ENCODE measurements at places on chromosomes 13 and 19. TPM values are rescaled to one million over a fixed set of nuclear protein-coding genes. Genes with fewer than 3 reads are reported as not detected.

- no peak for DNase-seq
These were observed 68.6 kb downstream of the EFNB2 start for GRCh38 chr13:106466691-106467426.

Gene PPAN
- total RNA-seq: 31.8 TPM

Gene KRTDAP
- total RNA-seq: not detected

GRCh38 chr13:111006506-111007031, 91.7 kb upstream of the ANKRD10 start:
- DNase-seq: peak; percentile 63

Gene OR7G1
- not detected for total RNA-seq

Gene SIAH3
- not detected for total RNA-seq

- DNase-seq: peak; percentile 9
These were observed 123.1 kb downstream of the CDK8 start for GRCh38 chr13:26377038-26377437.

GRCh38 chr19:8393871-8394250, 3.7 kb downstream of the RAB11B start:
- peak; percentile 64 for DNase-seq

DNA sequence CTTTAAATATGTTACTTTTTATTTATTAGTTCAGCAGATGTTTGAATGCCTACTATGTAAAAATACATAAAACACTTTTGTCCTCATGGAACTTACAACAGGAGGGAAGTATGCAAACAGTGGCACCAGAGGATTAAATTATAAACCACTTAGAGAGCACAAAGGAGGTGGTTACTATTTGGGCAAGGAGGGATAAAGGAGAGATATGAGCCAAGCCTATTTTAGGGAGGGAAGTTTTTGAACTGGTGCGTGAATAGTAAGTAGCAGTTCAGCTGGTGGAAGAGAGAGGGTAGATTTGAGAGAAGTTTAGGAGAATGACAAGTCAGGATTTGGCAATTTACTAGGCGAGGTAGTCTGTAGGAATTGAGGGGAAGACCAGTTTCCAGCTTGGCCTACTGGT, 8.6 kb downstream of the AKAP11 start:
- no peak for DNase-seq

Gene TEX29
- total RNA-seq: not detected

Gene LILRA2
- 0.24 TPM for total RNA-seq

DNA sequence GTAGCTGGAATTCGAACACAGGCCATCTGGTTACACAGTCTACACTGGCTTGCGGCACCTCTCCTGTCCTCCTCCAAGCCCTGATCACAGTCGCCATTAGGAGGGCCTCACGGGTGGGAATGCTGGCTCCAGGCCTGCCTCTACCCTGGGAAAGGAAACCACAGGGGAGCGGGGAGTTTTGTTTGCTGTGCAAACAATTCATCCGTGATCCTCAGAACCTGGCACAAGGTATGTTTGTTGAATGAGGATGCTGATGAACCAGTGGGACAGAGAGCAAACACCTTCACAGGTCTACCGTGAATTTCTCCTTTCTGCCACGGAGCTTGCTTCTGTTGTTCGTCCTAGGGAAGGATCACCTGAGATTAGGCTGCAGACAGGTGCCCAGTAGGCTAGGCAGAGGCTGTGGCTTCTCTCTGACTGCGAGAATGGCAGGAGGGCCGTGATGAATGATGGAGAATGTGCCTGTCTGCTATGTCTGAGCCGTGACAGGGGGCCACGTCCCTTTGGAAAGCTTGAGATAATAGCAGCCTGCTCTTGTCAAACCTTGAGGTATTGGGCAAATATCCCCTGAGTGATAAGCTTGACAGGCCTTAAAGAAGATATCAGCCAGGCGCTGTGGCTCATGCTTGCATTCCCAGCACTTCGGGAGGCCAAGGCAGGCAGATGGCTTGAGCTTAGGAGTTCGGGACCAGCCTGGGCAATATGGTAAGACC, 36.7 kb downstream of the PIN1 start:
- no peak for DNase-seq

DNA sequence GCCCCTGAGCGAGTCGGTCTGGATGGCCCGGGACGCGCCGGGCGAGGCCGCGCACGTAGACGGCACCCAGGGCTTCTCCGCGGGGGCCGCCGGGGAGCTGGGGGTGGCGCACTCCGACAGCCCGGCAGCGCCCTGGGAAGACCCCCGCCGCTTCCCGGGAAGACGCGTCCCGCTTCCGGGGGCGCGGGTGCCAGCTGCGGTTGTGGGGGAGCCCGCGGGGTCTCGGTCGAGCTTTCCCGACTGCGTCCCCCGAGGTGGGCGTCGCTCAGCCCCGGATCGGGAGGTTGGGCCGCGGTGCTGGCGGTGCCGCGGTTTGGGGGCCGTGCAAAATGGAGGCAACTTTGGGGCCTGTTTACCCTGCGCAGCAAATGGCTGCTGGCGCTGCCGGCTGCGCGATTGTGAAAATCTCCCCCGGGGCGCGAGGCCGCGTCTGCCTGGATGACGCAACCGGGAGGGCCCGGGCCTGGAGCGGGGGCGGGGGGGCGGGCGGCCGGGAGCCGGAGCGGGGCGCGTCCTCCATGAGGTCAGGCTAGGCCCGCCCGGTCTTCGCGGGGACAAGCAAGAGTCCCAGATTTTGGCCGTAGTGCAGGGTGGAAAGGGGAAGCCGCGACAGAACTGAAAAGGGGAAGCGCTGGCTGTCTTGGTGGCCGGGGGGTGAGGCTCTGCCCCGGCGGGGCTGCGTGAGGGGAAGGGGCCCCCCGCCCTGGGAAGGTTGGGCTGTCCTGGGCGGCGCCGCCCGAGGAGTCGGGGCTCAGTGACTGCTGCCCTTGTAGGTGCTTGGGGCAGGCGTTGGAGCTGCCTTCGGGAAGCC, 11.3 kb downstream of the PEAK3 start:
- DNase-seq: peak; percentile 79

Gene CDX2
- not detected for total RNA-seq

Gene C19orf85
- not detected for total RNA-seq

- DNase-seq: no peak
These were observed 1.3 kb downstream of the HSD11B1L start for GRCh38 chr19:5682107-5682482.

Measured in thyroid gland (tissue), 4 donors.